ENCODE measurements at places on chromosomes 6 and 20.
A peak's percentile ranks its signal among the peaks of the same experiment; 100 is the strongest.

GRCh38 chr6:133807501-133807900 is 81.4 kb upstream of the TCF21 start:
- no peak for DNase-seq

DNA sequence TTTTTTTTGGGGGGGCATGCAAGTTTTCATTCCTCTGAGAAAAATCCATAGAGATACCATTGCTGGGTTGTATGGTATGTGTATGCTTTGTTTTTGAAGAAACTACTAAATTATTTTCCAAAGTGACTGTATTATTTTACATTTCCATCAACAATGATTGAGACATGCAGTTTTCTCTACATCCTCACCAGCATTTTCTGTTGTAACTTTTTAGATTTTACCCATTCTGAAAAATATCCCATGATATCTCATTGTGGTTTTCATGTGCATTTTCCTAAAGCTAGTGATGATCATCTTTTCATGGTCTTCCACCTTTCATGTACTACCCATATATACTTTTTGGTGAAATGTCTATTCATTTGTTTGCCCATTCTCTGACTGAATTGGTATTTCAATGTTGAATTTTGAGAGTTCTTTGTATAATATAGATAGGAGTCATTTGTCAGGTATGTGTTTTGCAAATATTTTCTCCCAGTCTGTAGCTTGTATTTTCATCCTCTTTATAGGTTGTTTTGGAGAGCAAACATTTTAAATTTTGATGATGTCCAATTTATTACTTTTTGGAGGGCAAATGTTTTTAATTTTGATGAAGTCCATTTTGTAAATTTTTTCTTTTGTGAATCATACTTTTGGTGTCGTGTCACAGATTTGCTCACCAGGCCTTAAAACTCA is 827.5 kb upstream of the CITED2 start:
- DNase-seq: no peak

GRCh38 chr6:11732036-11732631 is 46.5 kb downstream of the ADTRP start:
- no peak for DNase-seq

DNA sequence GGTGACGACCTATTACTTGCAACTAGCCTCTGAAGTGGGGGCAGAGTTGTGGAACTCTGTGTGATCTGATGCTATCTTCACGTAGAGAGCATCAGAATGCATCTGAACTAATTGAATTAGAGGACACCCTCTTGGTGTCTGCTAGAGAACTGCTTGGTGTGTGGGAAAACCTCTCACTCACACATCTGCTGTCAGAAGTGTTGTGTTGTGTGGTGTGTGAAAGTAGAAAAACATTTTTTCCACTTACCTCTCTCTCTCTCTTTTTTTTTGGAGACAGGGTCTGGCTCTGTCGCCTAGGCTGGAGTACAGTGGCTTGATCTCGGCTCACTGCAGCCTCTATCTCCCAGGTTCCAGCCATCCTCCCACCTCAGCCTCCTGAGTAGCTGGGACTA is 90.0 kb downstream of the CHMP4B start:
- no peak for DNase-seq

DNA sequence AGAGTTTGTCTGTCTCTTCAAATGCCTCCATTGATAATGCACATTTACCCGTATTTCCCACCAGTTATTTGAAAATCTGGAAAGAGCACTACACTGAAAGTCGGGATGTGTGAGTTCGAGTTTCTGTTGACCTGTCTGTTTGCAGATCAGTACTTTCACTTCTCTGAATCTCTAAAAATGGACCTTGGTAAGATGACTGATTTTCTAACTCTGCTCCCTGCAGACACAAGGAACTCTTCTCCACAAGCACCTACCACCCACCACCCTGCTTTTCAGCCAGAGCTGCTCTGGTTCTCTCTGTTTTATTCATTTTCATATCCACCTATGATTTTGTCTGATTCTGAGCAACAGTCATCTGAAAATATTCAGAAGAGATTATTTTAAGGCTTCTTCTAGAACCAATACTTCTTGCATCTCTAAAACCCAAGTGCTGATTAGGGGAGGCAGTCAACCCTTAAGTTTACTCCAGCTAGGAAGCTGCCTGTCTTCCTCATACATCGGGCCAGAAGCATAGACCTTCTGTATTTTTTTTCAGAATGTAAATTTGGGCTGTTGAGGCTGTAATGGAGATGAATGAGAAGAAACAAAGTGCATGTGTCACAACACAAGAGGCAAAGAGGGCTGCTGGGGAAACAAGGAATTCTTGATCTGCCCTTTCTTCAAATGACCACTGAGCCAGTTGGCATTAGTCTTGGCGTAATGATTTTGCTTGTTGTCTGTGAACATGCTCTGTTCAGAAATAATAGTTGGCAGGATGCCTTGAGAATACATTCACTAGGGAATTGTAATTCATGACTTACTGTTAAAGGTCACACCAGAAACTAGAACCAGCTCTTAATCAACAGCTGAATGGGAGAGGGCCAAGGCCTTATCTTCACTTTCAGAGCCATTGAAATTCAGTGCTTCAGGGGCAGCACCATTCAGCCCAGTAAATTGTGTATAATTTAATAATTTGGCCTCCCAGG is 85.4 kb upstream of the MYLIP start:
- no peak for DNase-seq

- DNase-seq: no peak
Measured at GRCh38 chr20:56922497-56922896, 293.4 kb downstream of the TFAP2C start.

DNA sequence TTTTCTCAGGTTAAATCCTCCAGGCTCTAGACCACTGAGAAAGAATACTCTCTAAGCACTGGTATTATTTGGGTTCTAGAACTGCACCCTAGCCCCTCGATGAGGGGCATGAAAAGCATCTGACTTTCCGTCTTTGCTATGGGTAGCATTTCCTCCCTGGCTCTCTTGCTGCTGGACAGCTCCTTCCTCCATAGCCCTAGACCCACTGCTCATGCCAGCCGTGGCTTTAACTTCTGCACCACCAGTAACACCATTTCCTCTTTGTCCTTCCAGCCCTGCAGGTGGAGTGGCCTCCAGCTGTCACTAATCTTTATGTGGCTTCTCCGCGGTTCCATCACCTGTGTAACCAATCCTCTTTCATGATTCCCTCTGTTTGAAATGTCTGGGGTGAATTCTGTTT is 194.9 kb downstream of the SCP2D1 start:
- DNase-seq: no peak

- DNase-seq: no peak
Measured at GRCh38 chr20:22576273-22576672, 8.1 kb downstream of the FOXA2 start.

DNA sequence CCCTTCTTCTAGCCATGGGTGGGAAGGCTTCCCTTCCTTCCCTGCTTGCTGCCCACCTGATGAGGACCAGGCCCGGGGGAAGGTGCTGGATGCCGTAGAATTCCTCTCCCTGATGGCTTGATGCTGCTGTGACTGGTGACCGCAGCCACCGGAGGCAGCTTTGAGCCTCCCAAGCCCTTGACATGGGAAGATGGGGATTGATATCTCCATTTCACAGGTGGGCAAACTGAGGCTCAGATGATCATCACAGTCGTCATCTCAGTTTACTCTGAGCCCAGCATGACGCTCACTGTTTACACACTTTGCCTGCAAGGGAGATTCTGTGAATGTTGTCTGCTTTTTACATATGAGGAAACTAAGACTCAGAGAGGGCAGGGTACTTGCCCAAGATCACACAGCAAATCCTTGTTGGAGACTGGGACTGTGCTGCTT is 43.9 kb downstream of the SRC start:
- DNase-seq: no peak

- no peak for DNase-seq
Measured at GRCh38 chr20:25007491-25008305, 15.1 kb upstream of the APMAP start.

DNA sequence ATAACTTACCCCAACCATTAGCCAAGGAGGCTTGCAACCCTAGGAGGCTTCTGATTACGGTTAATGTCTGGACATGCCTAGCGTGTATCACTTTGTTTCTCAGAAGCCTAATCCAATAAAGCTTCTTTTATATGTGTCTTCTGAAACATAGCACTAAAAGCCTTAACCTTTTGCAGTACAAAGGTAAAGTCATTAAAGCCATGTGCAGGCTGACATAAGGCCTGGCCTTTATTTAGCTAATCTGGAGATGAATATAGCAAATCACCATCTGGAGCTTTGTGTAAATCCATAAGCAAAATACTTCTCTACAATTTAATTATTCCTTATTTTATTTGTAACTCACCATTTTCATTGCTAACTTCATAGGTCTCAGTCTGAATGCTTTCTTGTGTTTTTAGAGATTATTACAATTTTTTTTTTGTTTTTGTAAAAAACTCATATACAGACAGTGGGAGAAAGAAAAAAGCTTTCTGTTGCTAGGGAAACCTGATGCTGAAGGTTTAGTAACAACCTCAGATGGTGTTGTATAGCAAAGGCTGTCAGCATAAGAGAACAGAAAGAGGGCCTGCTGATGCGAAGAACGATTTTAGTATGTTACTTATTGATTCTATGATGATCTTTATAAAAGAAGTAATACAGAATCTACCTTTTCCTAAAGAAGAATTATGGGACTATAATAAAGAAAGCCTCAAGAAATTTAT is at the start of gene EYS:
Gene EYS (minus strand): TSS at position 101 of the 701 bp plus-strand sequence. CDS start 211,816 bp downstream, outside the sequence.
- DNase-seq: no peak

GRCh38 chr20:19074356-19074755 is 138.1 kb upstream of the SLC24A3 start:
- no peak for DNase-seq

DNA sequence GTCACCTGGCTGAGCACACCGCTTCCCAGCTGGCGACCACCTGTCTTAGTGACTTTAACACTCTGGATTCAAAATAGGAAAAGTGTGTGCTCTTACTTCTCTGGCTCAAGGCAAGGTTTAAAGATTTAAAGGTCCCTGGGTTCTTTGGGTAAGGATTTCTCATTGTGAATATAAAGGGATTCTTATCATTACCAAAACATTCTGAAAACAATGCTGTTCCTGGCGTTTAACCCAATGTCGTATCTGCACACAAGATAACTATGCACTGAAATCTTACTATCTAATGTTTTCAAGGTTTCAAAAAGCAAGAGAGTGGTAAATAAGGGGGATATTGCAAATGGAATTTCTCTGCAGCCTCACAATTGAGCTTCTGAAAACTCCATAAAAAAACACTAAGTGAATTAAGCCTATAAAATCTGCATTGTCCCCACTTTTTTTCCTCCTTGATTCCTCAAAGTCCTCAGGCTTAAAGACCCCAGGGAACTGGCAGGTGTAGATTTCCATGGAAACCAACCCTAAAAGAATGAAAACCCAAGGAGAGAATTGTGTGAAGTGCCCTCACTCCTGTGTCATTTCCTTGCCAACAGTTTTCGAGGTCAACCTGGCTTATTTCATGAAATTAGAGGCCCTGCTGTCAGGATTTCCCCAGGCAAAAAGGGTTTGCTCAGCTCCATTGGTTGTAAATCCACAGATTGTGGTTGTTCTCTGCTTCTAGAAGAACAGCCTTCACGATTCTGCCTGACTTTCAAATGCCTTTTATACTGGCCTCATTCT is 44.0 kb downstream of the BMP2 start:
- no peak for DNase-seq

GRCh38 chr6:27141529-27142015 is 105.9 kb upstream of the PRSS16 start:
- DNase-seq: no peak

DNA sequence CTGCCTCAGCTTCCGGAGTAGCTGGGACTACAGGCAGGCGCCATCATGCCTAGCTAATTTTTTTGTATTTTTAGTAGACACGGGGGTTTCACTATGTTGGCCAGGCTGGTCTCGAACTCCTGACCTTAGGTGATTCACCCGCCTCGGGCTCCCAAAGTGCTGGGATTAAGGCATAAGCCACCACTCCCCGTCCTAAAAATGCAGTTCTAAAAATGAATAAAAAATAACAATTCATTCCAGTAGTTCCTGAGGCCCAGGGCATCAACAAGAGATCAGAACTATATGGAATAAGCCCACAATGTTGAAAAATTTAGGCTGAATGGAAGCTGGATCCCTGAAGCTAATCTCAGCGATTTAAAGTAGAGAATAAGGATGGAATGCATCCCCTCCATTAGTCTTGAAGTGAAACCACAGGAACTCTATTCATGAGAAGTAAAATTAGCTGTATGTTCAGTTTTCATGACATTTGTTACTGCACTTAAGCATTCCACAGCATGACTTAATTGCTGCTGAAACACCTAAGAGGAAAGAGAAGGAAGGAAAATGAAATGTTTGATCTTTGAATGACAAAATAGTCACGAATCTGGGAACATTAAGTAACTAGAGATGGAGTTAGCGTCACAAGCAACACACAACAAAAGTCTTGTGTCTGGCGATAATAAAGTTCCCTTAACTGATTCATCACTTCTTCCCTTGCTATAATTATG is 80.4 kb upstream of the RIPOR2 start:
- DNase-seq: peak; percentile 37

GRCh38 chr20:58448958-58449357 is 59.9 kb downstream of the VAPB start:
- no peak for DNase-seq

DNA sequence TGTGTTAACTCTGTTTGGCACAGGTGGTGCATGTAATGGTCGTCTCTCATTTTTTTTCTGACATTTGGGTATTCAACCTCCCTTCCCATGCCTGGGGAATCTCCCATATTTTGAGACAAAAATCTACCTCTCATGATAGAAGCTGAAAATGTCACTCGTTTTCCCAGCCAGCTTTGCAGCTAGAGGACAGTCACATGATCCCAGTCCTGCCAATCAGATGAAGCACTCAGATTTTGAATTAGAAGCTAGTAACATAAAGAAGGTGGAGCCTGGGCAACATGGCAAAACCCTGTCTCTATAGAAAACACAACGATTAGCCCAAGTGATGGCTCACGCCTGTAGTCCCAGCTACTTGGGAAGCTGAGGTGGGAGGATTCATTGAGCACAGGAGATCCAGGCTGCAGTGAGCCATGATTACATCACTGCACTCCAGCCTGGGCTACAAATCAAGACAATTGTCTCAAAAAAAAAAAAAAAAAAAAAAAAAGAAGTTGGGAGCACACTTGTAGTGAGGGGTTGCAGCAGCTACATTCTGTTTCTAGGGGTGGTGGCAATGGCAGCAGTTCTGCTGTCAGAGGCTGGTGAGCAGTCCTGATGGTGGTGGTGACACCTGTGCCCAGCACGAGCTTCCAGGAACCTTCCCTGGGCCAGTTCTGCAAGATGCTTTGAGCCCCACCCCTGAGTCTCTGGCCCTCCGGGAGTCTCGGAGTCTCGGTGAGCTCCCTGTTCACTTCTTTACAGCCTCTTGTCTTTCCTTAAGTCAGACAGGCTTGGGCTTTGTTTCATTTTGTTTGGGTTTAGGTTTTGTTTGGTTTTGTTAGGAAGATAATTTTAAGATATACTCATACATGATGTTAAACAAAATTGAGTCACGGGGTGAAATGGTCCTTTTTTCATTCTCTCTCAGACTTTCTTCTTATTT is 94.1 kb upstream of the KCNG1 start:
- DNase-seq: no peak

DNA sequence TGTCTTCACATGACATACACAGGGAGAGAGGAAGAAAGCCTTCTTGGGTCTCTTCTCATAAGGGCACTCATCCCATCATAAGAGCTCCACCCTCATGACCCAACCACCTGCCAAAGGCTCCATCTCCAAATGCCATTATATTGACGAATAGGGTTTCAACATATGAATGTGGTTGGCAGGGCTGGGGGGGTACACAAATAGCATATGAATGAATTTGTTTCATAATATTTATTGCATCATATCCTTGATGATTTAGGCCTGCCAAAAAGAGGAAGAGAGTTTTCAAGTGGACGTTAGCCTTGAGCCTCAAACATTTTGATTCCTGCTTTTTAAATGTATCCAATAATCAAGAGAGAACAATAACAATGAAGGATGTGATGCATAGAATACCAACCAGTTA is 26.2 kb upstream of the OPRM1 start:
- no peak for DNase-seq

All from HFFc6 (cell line).